ENCODE measurements at places on chromosomes 1 and 21.

GRCh38 chr1:77487631-77488030 is 194.8 kb downstream of the ZZZ3 start:
- no peak for DNase-seq

DNA sequence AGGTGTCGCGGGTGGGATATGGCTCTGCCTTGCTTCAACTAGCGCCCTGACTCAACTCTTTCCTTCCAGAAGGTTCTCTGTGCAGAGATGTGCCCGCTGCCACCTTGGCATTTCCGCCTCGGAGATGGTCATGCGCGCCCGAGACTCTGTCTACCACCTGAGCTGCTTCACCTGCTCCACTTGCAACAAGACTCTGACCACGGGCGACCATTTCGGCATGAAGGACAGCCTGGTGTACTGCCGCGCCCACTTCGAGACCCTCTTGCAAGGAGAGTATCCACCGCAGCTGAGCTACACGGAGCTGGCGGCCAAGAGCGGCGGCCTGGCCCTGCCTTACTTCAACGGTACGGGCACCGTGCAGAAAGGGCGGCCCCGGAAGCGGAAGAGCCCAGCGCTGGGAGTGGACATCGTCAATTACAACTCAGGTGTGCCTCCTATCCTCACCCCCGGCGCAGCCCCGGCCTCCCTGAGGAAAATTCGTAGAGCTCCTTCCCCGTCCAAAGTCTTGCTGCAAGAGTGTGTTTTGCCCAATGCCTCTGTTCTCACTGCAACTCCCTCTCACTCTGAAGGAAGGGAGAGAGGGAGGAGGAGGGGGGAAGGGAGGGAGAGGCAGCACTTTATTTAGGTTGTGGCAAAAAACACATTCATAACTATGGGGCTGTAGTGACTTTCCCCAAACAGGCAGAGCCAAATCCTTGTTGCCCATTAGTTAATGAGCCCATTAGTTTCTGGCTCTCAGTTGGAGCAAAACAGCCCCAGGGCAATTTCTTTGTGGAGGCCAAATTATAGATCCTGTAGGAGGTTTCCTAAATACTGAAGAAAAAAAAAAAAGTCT is 4.3 kb downstream of the LHX9 start:
- DNase-seq, result no peak

DNA sequence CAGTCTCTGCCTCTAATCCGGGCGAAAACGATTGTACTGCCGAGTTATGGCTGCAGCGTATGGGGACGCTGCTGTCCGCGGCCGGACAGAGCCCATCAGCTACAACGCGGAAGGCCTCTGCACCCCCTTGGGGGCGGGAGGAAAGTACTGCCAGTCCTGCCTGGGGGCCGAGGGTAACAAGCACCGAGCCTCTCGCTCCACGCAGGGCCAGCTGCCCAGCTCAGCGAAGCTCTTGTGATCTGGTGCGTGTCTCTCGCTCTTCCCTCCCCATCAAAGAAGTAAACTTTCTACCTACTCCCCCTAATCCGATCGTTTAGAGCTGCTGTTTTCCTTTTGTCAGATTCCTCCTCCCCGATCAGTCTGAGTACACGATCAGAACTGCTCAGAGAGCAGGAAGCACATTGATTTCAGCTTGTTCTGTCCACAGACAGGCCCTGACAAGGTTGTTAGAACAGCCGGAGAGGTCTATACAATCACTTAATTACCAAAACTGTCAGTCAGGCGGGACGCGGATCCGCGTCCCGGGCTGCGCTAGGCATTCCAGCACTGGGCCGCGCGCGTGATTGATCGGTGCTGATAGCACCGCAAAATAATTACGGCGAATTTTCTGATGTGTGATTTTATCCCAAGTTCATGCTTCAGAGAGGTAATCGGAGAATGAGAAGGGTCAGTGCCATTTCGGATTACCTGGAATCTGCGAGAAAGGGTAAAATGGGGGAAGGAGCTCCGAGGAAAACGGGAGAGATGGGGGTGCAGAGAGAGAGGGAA is 8.7 kb upstream of the BARHL2 start:
- no peak for DNase-seq

DNA sequence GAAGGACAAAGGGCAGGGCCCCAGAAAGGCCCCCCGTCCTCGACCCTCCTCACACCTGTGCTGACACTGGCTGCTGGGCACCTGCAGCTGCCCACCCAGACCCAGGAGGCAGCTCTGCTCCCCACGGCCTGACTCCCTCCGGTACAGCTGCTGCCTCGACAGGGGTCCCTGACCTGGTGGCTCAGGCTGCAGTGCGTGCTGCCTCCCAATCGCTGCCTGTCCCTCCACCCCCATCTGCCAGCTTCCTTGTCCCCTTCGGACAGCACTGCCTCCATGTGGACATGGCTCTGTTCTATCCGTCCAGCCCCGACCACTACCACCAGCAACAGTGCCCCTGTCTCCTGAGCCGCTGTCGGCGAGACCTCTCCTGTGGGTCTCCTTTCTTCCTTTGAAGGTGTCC is 4.1 kb downstream of the NOC2L start:
- DNase-seq, result no peak

DNA sequence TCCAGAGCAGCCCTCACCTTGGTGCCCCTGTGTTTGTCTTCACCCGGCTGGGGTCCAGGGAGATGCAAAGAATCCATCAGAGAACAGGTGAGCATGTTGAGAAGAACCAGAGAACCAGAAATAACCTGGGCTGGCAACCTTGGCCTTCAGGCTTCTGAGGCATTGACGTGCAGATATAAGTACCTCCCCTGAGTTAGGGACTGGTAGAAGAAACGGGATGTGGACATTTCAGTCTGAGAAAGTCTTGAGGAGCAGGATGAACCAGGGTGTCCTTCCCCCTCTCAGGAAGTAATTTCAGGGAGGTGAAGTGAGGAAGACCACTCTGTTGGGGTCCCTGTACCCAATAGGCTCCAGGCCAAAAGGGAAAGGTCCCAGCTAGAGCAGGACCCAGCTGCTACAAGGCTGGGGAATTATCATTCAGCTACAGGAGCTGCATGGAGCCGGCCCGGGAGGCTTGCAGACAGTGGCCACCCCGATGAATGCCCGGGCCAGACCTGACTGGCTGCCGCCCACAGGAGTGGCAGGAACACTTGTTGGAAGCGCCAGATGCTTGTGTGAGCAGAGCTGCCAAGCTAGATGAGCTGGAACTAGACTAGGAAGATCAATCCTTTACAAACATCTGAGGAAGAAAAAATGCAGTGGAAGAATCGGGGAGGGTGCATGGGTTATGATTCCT is 1.7 kb upstream of the AURKAIP1 start:
- no peak for DNase-seq

DNA sequence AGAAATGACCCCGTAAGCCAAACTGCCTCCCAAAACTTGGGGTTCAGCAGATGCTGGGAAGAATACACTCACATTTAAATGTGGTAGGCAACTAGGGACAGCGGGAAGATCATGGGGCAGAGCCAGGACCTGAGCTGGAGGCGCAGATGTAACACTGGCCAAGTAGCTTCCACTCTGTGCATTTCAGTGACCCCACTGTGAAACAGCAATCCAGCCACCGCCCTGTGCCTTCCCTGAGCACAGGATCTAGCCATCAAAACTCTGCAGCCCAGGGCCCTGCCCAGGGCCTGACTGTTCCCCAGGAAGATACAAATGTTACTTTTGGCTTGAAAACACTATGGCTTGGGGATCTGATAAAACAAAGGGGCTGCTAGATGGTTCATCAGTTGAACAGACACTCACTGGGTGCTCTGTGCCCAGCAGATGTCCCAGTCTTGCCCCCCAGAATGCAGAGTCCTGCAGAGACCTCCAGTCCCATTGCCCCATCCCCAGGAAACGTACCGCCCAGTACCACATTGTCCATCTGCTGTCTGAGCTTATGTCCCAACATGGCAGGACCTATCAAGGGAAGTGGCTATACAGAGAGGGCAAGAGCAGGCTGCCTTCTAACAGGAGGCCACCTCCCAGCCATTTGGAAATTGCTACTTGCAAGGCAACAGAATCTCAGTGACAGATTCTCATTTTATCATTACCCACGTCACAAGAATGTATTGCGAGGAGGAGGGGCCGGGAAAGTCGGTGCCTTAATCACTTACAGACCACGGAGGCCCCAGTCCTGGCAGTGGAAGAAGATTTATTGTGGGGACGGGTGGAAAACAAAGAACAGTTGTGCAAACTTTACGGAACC is 124.0 kb downstream of the DMRTB1 start:
- DNase-seq, result no peak

DNA sequence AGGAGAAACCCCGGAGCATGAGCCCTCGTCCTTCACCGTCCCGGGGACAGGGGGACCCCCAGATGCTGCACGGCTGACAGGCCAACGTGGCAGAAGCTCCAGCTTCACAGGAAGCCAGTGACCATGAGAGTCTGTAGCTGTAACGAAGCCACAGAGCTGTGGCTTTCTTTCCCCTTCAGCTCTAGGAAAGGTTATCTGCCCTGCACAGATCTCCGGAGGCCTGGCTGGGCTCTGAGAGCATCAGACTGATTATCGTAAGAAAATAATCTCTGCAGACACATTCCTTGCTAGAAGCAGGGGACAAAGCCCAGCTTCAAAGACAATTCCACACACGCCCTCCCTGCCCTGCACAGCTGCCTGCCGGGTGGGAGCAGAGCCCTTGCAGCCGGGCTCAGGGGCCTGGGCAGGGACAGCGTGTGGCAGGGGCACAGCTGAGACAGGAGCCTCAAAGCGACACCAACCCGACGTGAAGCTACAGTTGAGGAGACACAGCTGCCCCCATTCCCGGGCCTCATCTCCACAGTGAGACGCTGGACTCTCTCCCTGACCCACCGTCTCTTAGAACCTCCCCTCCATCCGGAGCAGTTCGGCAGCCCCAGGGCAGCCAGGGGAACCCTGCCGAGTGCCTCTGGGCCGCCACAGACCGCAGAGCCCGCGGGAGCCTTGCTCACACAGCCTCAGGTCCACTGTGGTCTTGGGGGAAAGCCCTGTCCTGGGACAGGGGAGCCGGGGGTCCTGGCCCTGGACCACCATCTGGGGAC is 30.6 kb downstream of the POFUT2 start:
- no peak for DNase-seq

GRCh38 chr21:34130716-34130985 is 57.3 kb downstream of the MRPS6 start:
- DNase-seq, result no peak

DNA sequence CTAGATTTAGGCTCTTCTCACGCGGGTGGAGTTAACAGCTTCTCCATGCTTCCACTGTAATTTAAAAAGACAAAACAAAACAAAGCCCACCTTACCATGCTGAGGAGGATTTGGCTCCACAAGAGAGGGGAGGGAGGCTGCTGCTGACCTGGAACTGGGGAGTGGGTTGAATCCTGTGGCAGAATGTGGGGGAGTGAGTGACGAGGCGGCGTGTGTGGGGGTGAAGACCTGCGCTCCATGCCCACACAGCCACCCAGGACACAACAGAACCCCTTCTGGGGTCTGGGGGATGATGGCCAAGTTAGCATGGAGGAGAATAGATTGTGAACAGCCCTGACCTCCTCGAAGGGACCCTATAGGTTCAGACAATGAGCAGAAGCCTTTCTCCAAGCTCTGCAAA is 44.0 kb upstream of the LRRN2 start:
- no peak for DNase-seq

DNA sequence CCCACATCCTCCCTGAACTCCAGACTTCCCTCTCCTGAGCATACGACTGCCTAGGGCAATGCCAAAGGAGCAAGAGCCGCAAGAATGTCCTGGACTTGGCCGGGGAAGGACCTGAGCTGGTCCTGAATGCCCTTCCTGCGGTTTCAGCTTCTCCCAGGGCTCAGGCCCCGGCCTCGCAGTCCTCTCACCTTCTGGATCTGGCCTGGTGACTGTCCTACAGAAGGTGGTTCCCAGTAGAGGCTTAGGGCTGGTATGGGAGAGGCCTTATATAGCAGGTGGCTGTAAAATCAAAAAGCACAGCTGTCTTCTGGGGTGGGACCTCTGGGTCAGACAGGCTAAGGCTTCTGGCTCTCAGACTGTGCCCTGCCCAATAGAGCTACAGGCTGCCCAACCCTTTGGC is at the start of gene LYPD8:
LYPD8 (minus strand) TSS at position 243 of the 400 bp plus-strand sequence. CDS start 4,678 bp downstream, outside the sequence.
- DNase-seq, result no peak

- no peak for DNase-seq
Observed at GRCh38 chr1:110309767-110310166, 29.4 kb upstream of the RBM15 start.

DNA sequence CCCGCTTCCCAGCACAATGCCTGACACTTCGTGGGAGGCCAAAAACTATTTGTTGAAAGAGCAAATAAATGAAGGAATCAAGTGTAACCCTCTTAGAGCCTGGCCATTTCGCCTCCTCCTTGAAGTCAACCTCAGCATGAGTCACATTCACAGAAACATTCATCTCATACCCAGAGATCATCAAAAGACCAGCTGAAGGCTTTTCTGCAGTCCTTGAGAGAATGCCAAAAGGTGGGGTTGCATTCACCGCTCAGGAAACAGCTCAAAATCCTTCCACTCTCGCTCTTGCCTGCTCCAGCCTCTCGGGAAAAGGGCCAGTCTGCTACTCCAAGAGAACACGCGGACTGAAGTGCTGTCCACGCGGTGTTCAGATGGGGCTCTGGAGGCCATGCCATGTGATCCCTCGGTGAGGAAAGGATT is 90.0 kb downstream of the VWA5B1 start:
- no peak for DNase-seq

- no peak for DNase-seq
Observed at GRCh38 chr1:25183126-25183980, 48.9 kb downstream of the SYF2 start.

DNA sequence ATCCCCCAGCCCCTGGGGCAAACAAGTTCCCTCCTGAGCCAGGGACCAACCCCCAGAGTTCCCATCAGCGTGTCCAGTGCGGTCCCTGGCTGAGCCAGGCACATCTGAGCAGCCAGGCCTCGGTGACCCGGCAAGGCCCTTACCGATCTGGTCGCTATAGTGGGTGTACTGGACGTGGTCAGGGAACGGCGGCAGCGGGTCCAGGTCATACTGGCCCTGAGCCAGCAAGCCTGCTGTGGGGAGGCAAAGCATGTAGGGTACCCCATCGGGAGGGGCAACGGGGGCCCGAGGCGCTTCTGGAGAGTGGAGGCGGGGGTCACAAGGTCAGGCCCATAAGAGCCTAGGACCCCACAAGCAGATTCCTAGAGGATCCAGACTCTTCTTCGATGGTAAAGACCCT is 3.5 kb downstream of the MFAP2 start:
- DNase-seq, result no peak

DNA sequence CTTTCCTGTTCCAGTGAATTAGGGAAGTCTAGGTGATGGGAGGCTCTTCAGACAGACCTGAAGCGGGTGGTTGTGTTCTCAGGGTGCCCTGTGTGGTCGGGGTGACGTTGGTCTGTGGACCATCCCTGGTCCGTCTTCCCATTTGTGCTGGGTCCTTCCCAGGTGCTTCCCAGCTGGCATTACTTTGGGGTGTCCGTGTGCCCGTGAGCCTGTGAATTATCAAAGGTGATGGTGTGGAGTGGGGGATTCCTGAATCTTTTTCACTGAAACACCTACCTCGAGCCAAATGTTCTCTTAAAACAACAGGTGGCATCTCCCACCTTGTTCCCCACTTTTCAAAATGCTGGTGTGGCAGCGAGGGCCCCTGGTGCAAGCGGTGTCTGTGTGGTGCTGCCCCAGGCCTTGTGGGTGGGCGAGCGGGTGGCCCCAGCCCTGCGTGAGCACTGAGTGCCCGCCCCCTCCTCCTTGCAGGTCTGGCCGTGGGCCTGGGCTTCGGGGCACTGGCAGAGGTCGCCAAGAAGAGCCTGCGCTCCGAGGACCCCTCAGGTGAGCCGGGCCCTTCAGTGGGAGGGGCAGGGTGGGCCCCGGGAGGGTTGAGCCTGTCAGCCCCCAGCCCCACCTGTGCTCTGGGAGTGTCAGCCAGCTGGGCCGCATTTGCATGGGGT is 37.0 kb downstream of the COQ8A start:
- no peak for DNase-seq
